Posterior cingulate gyrus (tissue), 11 donors: ENCODE measurements at places on chromosomes 3 and 15.

DNA sequence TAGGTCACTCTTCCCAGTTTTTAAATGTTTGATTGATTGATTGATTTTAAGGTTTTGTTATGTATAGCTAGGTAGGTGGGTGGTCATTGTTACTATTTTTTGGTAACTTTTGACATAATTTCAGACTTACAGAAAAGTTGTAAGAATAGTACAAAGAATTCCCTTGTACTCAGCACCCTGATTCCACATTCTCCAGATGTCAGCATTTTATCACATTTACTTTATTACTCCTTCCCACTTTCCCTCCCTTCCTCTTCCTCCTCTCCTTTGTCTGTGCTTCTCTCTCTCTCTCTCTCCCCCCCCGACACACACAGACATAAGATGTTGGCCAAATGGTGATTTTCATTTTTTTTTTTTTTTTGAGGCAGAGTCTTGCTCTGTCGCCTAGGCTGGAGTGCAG lies 14.8 kb downstream of the IDH3A start:
- no peak for DNase-seq

GRCh38 chr15:88663141-88663621 lies 24.4 kb downstream of the ISG20 start:
- no peak for DNase-seq

- no peak for DNase-seq
Measured at GRCh38 chr3:143358155-143358792, 238.7 kb downstream of the CHST2 start.

- no peak for DNase-seq
Measured at GRCh38 chr3:30952786-30953185, 58.3 kb upstream of the GADL1 start.

DNA sequence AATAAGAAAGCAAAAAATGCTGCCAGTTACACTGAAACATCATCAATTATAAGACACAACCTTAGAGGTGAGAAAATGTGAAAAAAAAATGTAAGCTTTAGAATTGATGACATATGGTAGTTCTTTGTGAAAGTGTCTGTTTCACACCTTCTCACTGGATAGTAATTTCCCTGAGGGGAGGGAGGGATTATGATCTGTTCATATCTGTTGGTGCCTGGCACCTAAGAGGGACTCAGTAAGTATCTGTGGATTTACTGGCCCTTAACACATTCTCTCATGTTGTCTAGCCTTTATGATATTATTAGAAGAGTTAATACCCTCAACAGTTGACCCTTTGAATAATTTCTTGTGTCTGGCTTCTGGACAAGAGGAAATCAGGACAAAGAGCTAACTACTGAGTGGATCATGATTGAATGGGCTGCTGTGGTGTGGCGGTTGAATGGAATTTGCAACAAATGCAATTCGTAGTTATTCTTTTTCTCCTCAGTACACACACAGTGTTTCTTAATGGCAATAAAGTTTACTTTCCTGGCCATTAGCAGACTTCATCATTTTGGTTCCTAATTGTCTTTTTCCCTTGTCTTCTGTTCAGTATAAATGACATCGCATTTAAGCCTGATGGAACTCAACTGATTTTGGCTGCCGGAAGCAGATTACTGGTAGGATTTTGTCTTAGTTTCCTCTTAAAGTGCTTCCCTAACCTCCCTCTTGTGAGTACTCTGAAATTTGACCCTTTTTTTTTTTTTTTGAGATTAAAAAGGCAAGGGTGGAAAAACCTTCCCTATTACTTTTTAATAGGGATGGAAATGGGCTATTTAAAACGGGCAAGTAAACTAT lies 9.5 kb downstream of the IFT122 start:
- no peak for DNase-seq

GRCh38 chr3:27391796-27392195 lies 22.6 kb upstream of the NEK10 start:
- no peak for DNase-seq

GRCh38 chr15:40449275-40449674 lies 8.5 kb downstream of the BAHD1 start:
- DNase-seq: peak; percentile 3

GRCh38 chr3:101418851-101419250 lies 94.2 kb downstream of the SENP7 start:
- DNase-seq: no peak

DNA sequence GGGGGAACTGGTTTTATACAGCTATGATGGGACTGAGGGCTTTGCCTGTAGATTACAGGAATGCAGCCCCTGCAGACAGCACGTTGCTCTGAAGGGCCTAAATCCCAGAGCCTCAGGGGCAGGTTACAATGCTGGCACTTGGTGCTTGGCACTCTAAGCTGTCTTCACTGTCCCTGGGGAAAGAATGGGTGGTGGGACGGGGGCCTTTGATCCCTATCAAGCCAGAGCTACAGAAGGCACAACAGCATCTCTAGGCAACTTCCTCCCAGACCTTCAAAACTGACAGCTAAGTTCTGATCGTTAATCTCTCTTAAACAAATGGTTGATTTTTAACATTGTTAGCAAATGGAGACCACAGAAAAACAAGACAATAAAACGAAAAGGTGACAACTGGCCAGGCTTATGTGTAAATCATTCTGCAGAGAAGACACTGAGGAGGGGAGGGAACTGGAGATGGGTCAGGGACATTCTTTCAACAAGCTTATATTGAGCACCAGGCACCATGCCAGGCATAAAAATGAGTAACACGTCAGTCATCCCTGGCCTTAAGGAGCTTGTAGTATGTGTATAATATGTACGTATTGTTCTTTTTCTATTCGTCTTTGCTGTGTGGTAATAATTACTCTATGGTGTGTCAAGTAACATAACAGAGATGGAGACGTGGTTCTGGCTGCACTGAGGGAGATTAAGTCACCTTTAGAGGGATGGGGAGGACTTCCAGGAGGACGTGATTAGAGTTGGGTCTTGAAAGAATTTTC lies 49.1 kb downstream of the CA12 start:
- no peak for DNase-seq

- DNase-seq: no peak
Measured at GRCh38 chr15:90619939-90620338, 90.2 kb downstream of the CRTC3 start.

DNA sequence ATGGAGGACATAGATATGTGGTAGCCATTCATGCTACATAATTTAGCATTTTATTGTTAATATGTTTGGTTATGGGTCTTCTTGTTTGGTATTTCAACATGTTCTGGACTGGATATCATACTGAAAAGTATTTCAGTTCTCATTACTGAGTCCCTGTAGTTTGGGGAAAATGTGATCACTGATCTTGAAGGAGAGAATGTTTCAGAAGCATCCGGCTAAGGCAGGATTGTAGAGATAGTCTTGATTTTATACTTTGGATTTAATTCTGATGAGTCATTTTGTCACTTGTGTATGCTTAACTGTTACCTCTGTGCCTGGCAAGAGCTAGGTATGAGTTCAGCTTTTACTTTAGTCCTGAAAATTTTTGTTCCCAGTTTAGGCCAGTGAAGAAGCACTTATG lies 7.1 kb downstream of the CHD2 start:
- no peak for DNase-seq

DNA sequence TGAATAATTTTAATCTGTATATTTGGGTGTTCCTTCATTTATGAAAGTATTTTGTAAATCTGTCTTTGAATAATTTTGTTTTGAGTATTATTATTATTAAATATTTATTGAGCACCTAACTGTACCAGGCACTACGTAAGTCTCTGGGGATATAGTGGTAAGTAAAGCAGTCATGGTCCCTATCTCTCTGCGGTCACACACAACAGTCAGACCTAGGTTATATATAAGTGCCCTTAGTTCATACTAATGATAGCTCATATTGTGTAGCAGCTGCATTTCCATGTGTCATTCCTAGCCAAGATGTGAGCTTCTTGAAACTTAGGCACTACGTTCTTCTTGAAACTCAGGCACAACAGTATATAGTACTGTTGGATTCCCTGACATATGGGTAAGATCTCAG lies 12.4 kb downstream of the NKTR start:
- DNase-seq: no peak

GRCh38 chr3:16362770-16363169 lies 97.8 kb downstream of the OXNAD1 start:
- DNase-seq: no peak

DNA sequence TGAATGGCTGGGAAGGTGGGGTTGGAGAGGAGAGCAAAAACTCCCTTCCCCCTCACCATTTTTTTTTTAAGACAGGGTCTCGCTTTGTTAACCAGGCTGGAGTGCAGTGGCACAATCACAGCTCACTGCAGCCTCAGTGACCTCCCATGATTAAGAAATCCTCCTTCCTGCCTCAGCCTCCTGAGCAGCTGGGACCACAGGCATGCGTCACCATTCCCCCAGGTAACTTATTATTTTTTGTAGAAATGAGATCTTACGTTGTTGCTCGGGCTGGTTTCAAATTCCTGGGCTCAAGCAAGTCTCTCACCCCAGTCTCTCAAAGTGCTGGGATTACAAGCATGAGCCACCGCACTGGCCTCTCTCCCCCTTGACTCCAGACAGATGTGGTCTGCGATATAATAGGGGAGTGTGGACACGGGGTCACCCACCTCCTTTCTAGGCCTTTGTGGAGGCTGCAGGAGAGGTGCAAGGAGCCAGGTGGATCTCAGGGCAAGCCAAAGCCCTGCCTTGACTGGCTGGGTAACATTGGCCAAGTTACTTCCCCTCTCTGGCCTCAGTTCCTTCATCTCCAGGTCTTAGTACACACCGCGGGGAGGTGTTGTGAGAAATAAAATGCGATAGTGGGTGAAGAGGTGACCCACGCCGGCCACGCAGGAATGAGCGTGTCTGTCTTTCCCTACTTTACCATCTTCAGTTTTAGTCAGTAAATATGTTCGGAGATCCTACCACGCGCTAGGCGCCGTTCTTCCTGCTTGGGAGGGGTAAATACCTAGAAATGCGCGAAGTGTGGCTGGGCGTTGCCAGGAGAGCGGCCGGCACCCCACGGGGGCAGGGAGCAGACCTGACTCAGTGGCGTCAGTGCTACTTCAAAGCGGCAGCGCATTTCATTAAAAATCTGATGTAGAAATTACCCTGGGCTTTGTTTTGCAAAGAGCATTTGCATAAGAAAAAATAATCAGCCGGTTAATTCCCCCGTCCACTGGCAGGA lies 20.2 kb upstream of the CORO2B start:
- DNase-seq: peak; percentile 67

- no peak for DNase-seq
Measured at GRCh38 chr3:101038880-101039279, 45.7 kb upstream of the ABI3BP start.

- DNase-seq: peak; percentile 71
Measured at GRCh38 chr15:58331913-58332675, 99.7 kb upstream of the LIPC start.

- DNase-seq: no peak
Measured at GRCh38 chr3:149968216-149968615, 2.5 kb downstream of the PFN2 start.

GRCh38 chr3:177320765-177321247 lies 123.5 kb upstream of the TBL1XR1 start:
- no peak for DNase-seq

DNA sequence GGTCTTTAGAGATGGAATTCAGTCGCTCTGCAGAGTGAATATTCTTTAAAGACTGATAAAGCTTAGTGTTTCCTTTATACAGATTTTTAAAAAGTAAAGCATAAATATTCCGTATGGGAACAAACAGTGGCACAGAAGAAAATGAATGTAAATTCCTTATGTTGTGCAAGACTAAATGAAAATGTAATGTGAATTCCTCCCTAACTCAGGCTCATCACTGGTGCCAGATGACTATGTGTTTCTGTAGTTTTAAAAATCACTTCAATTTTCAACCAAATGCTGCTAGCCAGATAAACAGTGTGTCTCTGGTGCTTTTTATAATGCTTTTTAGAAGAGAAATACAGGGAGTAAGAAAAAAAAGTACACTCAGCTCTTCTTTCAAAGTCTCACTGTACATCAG lies 154.8 kb upstream of the SNTN start:
- DNase-seq: no peak

- no peak for DNase-seq
Measured at GRCh38 chr3:105842943-105843342, 25.9 kb downstream of the CBLB start.

DNA sequence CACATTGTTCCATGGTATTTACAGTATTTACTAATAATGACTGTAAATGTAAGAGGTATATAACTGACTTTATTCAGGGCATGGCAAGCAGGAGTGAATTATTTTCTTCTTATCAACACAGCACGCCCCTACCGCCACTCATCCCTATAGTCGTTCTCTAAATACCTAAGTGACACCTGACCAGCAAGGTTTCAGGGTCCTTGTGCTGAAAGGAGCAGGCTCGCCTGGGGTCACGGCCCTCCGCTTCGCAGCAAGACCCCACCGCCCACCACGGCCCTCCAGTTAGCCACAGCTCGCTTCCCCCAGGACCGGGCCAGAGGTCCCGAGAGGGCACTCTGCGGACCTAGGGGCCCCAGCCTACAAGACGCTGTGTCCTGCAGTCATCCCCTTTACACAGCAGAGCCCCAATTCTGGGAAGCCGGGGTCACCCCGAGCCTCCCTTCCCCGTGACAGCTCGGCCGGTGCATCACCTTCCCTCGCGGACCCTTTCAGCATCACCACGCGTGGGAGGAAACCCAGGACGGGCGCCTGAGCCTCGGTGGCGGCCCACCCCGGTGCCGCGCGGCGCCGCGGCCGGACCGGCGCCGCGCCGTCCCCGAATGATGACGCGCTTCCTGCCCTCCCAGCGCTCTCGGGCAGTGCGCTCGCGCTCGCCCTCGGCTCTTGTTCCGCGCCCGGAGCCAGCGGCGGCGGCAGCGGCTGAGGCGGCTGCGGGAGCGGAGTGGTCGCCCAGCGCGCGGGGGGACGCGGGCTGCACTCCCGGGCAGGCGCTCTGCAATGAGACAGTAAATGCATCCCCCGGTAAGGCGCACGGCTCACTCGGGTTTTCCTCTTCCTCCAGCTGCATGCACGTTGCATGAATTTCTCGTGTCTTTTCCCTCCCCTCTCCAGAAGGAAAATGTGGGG lies 225.1 kb upstream of the C2CD4B start:
- DNase-seq: peak; percentile 54

DNA sequence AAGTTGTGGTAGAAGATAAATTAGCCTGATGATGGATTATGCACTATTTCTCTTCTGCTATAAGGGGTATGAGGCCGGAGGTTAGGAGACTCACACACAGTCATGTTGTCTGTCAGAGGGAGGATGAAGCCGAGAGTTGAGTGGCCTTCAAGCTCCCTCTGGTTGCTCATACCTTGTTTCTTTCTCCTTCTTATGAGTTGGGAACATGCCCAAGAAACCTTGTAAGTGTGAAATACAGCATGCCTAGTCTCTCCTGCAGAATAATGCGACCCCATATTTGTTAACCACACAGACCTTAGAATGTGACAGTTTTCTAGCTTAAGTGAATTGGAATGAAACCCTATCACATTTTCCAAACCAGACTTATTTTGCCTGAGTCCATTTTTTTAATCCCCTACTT lies 366.7 kb downstream of the PTPRG start:
- DNase-seq: no peak
